Kidney tubule cell (primary cell): ENCODE measurements at places on chromosomes 7 and 10.

- peak; percentile 80 for DNase-seq
These were observed 5.7 kb downstream of the HIP1 start for GRCh38 chr7:75732764-75733630.

DNA sequence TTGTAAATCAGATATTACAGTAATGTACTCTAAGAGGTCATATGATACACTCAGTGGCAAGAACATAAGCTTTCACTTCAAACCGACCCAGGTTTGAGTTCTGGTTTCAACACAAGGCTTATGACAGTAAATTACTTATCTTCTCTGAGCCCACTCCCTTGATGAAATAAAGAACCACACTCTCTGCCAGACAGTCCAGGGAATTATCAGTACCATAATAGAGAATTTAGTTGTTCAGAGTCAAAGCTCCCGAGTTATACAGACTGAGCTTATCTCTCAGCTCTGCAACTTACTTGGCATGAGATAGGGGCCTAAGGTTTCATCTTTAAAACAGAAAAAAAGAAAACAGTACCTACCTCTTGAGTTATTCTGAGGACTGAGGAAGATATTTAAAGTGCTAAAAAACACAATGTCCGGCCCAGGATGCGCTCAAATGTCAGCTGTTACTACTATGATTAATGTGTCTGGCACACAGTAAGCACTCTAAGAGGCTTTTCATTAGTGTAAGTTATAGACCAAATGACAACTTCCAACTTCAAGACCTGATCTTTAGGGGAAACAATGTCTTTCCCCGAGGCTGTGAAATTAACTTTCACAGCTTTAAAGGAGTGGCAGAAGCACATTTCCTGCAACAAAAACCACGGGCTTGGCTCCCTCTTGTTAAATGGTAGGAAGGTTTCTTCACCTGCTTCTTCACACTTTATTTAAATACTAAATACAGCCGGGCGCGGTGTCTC lies 38.1 kb downstream of the UBE2H start:
- no peak for DNase-seq

GRCh38 chr7:15087771-15088170 lies 185.2 kb upstream of the DGKB start:
- DNase-seq, result no peak

GRCh38 chr7:30019960-30020359 lies 6.5 kb downstream of the FKBP14 start:
- DNase-seq, result no peak

DNA sequence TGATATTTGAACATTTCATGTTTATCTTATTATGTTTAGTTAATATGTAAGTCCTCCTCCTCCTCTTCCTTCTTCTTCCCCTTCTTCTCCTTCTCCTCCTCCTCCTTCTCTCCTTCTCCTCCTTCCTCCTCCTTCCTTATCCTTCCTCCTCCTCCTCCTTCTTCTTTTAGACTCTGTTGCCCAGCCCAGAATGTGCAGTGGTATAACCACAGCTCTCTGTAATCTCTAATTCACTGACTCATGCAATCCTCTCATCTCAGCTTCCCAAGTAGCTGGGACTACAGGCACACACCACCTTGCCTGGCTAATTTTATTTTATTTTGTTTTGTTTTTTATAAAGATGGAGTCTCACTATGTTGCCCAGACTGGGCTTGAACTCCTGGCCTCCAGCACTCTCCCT lies 83.4 kb upstream of the ODAD2 start:
- peak; percentile 30 for DNase-seq

GRCh38 chr7:20931739-20932138 lies 145.1 kb upstream of the SP8 start:
- no peak for DNase-seq

GRCh38 chr7:88589927-88590326 lies 169.6 kb upstream of the ZNF804B start:
- DNase-seq, result no peak

GRCh38 chr10:82625512-82626189 lies 750.7 kb downstream of the NRG3 start:
- DNase-seq, result no peak

- peak; percentile 50 for DNase-seq
These were observed 512 bp upstream of the VIM start for GRCh38 chr10:17227367-17228090.

GRCh38 chr10:30928742-30929141 lies 102.9 kb downstream of the ZNF438 start:
- DNase-seq, result no peak

DNA sequence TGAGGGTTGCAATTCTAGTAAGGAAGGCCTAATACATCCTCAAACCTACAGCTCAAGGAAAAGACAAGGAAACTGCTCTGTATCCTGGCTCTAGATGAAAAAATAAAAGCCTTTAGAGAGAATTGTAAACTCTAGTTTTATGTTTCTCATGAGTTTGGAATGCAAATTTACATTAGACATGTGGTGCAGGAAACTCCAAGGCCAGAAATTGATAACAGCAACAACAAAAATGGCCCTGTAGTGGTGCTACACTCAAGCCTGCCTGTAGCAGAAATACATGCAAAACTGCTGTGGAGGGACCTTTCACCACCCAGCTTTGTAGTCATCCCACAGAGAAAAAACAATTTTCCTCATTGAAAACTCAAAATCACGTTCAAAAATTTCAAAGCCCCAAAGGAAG lies 546.7 kb upstream of the LRRN3 start:
- DNase-seq, result no peak

GRCh38 chr7:138886501-138886917 lies 88.5 kb upstream of the ATP6V0A4 start:
- peak; percentile 77 for DNase-seq

DNA sequence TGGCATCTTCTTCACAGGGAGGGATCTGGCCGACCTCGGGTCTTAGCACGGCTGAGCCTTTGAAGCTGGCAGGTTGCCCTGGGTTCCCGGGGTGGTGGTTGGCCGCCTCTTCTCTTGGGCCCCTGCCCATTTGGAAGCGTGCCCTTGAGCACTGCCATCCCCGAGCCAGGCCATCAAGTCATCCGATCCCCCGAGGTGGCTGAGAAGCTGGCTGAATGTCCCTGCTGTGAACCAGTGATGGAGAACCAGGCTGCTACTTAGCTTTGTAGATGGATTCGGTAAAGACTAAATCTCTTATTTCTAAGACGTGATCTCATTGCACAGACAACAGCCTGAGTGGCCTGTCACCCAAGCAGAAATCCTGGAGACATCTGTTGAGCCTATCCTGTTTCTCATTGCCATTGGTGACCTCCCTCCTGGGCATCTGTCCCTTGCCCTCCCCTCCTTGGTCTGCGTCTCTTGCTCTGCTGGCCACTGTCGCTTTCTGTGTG lies 74.3 kb downstream of the GRK5 start:
- peak; percentile 33 for DNase-seq

DNA sequence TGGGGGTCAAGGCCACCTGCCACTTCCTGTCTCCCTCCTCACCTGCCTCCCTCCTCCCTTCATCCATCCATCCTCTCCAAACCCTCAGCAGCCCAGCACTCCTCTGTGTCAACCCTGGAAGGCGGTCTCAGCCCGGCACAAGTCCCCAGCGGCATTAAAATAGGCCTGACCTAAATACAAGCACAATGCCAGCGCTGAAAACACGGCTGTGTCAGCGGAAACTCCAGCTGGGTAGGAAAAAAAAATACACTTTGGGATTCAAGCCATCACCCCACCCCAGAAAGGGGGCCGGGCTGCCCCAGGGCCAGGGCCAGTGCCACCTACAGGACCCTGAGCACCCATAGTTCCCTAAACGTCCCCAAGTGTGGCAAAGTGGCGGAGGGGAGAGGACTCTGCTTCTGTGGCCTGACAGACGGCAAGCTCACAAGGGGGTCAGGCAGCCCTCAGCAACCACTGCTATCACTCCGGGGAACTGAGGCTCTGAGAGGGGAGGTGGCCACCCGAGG lies 22.7 kb upstream of the GTF2IRD1 start:
- peak; percentile 37 for DNase-seq

DNA sequence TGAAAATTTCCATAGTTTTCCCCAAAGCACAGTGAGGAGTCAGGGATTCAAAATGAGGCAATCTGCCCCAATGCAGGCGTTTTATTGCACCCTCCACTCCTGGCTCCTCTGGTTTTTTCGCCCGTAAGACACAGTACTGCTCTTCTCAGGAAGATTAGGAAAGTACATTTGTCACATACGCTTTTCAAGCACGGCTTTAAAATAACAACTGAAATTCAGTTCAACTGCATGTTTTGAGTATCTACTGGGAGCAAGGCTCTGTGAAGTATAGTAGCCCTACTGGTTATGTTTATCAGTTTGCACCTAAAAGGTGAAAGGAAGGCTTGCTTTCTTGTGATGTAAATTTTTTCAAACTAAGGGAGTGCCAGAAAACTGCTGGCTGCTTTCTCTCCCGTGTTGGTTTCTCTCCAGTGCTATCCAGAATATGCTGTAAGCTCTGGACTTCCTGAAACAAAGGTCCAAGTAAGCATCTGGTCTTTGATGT lies 1.9 kb upstream of the SGMS1 start:
- DNase-seq, result no peak

DNA sequence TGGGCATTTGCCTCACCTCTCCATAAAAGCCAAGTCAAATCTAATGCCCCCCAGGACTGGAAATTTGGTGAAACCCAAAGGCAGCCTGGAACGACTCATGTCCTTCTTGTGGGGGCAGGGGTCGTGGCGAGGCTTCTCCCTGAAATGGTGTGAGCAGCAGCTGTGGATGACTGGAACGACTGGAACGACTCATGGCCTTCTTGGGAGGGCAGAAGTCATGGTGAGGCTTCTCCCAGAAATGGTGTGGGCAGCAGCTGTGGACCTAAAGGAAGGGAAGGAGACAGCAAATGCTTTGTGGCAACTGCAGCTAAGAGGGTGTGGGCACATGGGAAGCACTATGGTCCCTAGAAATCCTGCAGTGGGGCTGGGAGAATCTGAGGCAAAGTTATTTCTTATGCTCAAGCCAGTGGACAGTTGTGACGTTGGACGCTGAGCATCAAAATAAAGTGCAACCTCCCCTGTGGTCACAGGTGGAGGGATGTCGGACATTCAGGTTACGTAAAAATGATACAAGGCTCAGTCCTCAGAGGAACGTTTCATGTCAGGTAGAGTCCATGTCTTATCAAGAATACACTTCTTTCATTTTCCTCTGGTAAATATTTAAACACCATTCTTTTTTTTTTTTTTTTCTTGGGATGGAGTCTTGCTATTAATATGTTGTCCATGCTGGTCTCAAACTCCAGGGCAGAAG lies 107.0 kb upstream of the KIF5B start:
- DNase-seq, result peak; percentile 57

GRCh38 chr7:131164025-131164925 lies 163.4 kb upstream of the MKLN1 start:
- DNase-seq, result peak; percentile 95

DNA sequence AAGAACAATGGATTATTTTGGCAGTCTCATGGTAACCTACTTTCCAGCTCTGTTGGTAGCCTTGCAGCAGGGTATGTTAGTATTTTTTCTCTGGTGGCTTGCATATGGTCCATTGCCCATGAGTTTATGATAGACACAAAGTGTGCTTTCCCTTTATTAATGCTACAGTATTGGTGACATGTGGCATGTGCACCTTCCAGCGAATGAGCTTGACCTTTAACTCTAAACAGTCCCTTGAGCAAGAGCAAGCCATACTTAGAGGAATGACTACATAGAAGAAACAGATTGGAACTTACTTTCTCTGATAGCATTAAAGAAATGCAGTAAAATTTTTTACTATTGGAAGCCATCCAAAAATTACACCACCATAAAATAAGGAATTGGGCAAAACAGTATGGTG lies 73.9 kb downstream of the VTI1A start:
- no peak for DNase-seq

DNA sequence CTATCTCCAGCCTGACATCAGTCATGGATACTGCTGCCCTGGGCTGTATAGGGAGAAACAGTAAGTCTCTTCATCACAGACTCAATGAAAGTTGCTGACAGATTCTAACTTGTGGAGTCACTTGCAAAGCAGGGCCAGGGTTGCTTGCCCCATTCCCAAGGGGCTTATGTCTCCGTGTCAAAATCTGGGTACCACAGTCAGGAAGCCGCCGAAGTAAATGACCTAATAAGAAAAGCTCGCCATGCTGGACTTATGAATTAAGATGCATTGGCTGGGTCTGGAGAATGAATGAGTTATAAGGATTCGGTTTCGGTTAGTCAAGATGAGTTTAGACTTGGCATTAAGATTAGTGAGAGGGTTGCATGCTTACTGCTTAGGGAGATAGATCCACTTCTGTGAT lies 10.8 kb upstream of the OR6V1 start:
- no peak for DNase-seq

- no peak for DNase-seq
These were observed 180.3 kb downstream of the SH2D4B start for GRCh38 chr10:80718024-80718423.

- peak; percentile 87 for DNase-seq
These were observed 89.1 kb downstream of the MMRN2 start for GRCh38 chr10:86868353-86868752.

- DNase-seq, result peak; percentile 48
These were observed 5.6 kb downstream of the TPK1 start for GRCh38 chr7:144830024-144830785.

DNA sequence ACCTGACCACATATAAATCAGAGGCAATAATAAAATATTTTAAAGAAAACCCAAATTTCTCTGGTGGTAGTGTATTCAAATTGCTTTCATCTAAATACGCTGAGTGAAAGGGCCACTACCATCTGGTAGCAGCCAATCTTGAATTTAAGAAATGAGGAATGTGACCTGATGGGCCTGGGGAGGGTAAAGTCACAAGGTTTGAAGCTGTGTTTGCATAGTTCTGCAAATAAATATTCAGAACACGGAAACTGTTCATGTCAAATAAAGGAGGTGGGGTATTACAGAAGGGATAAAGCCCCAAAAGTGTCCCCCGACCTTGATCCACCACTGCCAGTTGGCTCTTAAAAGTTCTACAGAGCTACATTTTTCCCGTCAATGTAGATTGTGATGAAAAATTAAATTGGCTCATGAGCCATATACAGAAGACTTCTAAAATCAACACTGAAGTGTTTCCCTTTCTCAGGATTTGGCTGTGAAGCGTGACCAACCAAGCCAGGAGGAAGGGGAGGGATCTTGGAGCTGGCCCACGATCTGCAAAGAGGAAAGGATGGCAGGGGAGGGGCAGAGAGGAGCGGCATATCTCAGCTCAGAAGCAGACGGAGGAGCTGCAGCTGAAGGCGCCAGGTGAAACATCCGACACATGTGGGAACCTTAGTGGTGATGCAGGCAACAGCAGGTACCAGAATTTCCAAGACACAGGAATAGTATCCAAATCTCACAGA lies 39.6 kb downstream of the MPP7 start:
- DNase-seq, result peak; percentile 57

DNA sequence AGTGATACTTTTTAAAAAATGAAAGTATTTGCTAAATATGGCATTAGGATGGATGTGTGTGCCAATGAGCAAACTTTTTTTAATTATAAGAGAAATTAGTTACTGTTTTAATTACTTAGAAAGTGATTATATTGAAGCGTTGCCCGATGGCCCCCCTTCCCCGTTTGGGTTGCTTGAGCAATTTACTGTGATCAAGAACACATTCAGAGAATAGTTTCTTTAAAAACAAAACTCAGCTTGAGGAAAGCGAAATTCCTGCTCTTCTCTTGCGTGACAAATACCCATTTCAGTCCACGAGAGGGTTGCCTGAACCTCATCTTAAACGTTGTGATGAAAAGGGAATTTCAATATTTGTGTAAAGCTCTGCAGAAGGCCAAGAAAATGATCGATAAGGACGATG lies 234.1 kb downstream of the GATA3 start:
- no peak for DNase-seq

- DNase-seq, result peak; percentile 66
These were observed 28.3 kb upstream of the SDK1 start for GRCh38 chr7:3272691-3273141.
